ENCODE measurements at places on chromosomes 4 and X.

DNA sequence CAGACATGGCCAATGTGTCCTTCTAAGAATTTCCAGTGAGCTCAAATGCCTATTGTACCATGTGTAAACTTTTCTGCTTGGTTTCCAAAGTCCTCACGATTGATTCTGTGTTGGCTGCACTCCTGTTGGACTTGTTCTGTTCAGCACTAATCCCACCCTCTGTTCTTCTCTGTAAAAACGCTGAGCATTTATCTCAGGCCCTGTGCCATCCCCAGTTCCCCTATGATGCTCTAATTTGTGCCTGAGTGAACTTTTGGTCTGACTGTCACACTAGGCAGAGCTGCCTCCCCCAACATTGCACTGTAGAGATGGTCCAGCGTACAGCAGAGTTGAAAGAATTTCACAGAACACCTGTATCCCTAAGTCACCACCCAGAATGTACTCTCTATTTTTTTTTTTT lies 76.1 kb upstream of the STS start:
- no peak for DNase-seq

- no peak for DNase-seq
Observed at GRCh38 chrX:141791856-141792255, 46.3 kb upstream of the MAGEC3 start.

DNA sequence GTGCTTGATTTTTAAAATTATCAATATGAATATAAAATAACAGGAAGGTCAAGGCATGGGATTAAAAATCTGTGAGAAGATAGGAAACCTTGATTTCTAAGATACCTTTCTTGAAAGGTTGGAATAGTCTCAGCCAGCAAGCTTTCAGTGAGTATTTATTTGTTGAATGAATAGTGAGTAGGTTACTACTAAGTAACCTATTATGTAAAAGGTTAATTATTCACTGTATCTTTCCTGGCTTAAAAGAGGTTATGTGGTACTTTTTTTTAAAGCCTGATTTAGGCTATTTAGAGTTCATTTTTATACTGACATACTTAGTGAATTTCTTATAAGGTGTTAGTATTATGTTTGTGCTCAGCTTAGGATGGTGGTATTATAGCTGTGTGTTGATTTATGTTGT lies 123.5 kb downstream of the PTPN13 start:
- DNase-seq, result no peak

GRCh38 chr4:82754513-82755165 lies 44.0 kb downstream of the SCD5 start:
- DNase-seq, result no peak

- DNase-seq, result no peak
Observed at GRCh38 chr4:146639506-146639932, 826 bp downstream of the POU4F2 start.

- no peak for DNase-seq
Observed at GRCh38 chrX:32644476-32645245, 566.7 kb downstream of the DMD start.

DNA sequence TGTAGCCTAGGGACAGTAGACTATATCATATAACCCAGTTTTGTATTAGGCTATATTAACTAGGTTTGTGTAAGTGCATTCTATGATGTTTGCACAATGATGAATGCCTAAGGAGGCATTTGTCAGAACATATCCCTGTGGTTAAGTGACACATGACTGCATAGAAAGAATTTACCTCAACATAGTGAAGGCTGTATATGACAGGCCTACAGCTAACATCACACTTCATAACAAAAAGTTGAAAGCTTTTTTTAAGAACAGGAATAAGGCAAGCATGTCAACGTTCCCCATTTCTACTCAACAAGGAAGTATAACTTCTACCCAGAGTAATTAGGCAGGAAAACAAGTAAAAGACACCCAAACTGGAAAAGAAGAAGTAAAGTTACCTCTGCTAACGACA lies 165.9 kb upstream of the NDST4 start:
- DNase-seq, result no peak
